ENCODE measurements at places on chromosomes 16 and 17.
A peak's percentile ranks its signal among the peaks of the same experiment; 100 is the strongest.

GRCh38 chr17:55742272-55743102 lies 8.4 kb upstream of the PCTP start:
- DNase-seq, result no peak

DNA sequence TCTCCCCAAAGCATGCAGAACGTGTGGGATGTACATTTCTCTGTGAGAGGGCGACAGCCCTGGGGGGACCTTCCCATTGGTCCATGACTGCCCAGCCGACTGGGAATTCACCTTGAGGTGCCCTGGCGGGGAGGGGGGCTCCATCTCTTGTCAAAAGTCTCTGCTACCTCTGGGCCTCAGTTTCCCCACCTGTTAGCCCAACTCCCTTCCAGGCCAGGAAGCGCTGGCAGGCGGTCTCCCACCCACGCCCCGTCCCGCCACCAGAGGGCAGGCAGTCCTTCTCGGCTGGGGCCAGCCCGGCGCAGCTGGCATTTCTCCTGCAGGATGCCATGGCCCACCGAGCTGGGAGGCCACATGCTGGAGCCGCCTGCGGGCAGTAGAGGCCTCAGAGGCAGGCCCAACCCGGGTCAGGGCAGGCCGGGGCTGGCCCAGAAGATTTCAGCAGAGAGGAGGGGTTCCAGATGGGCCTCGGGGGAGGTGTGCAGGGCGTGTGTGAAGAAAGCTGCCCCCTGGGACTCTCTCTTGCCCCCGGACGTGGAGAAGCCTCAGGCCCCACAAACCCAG lies 16.6 kb downstream of the CD7 start:
- peak; percentile 73 for DNase-seq

DNA sequence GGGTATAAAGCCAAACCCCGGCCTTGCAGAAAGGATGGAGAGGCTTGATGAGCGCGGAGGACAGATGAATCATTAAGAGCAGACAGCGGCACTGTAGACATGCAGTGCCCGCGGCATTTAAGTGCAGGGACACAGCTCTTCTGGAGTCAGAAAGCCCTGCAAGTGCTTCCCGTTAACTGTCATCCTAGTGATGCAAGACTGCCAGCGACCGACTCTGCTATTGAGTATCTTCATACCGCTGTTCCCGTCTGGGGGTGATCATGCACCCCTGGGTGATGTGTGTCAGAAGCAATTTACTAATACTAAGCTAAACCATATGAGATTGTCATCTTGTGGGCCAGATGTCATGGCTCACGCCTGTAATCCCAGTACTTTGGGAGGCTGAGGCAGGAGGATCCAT lies 101.0 kb downstream of the ABCC6 start:
- no peak for DNase-seq

DNA sequence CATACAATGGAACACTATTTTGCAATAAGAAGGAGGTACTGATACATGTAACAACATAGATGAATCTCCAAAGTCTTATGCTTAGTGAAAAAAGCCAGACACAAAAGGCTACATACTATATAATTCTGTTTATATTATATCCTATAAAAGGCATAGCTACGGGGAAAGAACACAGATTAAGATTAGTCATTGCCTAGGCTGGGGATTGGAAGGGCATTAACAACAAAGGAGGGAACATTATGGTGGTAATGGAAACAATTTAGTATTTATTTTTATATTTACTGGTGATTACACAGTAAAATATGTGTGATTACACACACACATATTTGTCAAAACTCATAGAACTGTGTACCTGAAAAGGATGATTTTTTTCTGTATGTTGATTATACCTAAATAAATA lies 278.1 kb downstream of the ZFHX3 start:
- DNase-seq, result no peak

DNA sequence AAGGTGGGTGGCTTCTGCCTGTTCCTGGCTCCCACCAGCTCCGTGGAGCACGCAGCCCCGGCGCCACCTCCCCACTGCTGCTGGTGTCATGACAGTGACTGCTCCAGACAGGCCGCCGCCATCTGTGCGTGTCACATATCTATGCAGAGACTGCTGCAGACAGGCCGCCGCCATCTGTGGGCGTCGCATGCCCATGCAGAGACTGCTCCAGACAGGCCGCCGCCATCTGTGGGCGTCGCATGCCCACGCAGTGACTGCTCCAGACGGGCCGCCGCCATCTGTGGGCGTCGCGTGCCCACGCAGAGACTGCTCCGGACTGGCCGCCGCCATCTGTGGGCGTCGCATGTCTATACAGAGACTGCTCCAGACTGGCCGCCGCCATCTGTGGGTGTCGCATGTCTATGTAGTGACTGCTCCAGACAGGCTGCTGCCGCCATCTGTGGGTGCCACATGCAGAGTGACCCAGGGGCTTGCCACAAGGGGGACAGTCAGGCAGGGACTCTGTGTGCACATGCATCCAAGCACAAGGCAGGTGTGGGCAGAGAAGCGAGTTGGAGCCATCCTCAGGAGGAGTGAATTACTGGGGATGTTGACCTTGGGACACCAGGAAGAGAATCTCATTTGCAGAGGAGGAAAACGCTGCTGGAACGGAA lies 3.3 kb upstream of the FN3KRP start:
- no peak for DNase-seq

DNA sequence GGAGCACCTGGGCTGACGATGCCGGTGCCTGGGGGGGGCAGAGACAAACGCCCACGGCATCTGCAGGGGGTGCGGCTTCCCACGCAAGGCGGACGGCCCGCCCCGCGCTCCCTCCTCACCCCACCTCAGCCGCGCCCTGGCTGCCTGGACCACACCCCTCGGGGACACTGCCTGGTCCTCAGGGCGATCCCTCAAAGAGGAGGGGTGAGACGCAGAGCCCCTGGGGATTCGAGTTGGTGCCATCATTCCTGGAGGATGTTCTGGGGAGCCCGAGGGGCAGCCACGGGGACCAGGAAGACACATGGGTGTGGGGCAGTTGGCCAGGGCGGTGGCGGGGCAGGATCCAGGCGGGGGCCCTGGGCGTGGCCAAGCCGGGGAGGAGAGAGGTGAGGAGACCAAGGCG lies 3.9 kb downstream of the IGFALS start:
- no peak for DNase-seq
